ENCODE measurements at places on chromosomes 2 and 18.

DNA sequence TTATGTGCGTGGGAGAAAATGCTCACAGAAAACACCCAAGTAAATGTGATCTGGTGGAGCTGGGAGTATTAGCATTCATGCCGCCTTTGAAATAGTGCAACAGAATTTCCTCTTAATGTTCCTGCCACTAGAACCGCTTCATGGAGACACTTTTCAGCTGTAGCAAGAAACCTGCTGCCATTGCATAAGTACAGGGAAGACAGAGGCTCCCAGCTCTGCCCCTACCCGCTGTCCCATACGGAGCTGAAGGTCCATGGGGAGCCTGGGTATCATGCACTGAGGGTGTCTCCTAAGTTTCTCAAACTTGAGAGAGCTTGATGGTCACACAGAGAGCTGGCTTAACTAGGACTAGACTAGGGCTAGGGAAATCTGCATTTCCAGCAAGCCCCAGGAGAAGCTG is 49.6 kb downstream of the CRIM1 start:
- no peak for DNase-seq

GRCh38 chr18:59057969-59058368 is 81.7 kb upstream of the SEC11C start:
- no peak for DNase-seq

GRCh38 chr2:5328826-5329225 is 363.4 kb upstream of the SOX11 start:
- no peak for DNase-seq

DNA sequence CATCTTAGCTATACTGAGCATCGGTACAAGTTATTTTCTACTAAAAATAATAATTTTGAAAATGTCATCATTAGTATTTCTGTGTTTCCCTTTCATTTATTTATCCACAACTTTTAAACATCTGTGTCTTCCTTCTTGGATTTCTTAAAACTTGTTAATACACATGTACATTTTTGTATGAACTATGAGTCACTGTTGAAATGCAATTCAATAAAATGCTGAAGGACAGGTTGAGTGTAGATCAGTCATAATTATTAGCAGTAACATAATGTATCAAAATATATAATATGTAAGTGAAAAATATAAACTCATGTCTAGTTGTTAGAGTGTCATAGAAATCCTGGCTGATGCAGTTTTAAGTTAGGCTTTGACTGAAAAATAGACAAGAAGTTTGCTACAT is 115.9 kb downstream of the MEIS1 start:
- no peak for DNase-seq

DNA sequence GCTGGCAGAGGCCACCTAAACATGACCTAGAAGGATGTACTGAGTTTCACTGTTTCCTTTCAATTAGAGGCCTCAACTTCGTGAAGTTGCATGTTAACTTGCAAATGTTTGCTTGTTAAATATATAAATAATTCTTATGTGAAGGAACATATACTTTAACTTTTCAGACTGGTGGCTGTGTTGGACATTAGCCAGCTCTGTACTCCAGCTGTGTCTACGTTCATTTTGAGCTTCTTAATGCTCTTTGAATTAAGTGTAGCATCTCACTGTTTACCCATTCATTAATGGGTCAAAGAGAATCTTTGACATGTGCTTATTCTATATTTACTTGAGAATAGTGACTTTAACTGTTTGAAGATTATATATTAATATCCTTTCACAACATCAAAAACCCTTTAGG is 823.2 kb upstream of the ID2 start:
- DNase-seq: no peak

- no peak for DNase-seq
Measured at GRCh38 chr2:180405520-180405919, 398.4 kb upstream of the CWC22 start.

- no peak for DNase-seq
Measured at GRCh38 chr2:33785201-33786106, 186.4 kb upstream of the FAM98A start.

GRCh38 chr2:202377207-202377761 is 1.2 kb downstream of the BMPR2 start:
- no peak for DNase-seq

GRCh38 chr2:131103165-131103564 is 2.0 kb upstream of the PLEKHB2 start:
- DNase-seq: no peak

- DNase-seq: no peak
Measured at GRCh38 chr2:101089419-101089818, 61.8 kb downstream of the TBC1D8 start.

GRCh38 chr2:218960309-218961165 is 1.1 kb downstream of the CDK5R2 start:
- DNase-seq: peak; percentile 42

- DNase-seq: no peak
Measured at GRCh38 chr18:57579934-57580333, 6.6 kb downstream of the FECH start.

DNA sequence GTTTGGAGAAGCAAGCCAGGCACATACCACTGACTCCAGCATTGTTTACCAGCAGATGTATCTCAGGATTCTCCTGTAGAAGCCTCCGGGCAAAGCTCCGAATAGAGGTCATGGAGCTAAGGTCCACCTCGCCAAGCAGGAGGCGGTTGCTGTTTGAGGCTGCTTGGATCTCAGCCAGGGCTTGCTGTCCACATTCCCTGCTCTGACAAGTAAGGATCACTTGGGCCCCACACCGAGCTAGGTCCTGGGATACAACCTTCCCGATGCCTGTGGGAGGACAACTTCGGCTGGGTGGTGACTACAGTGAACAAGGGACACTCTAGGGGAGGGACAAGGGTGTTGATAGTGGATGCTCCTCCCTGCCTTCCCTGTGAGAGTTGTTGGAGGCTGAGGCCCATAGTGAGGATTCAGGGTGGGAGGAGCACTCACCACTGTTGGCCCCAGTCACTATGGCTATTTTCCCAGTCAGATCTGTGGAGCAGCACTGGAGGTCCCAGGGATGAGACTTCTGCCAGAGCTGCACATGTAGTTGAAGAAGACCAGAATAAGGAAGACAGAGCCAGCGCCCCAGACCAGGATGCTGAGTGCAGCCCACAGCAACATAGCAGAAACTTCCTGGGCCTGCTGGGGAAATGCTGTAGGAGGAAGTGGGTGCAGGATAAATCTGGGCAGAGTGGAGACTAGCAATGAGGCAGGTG is 8.3 kb downstream of the C2orf81 start:
- DNase-seq: no peak

- DNase-seq: no peak
Measured at GRCh38 chr2:29006092-29006979, 25.2 kb downstream of the TOGARAM2 start.

DNA sequence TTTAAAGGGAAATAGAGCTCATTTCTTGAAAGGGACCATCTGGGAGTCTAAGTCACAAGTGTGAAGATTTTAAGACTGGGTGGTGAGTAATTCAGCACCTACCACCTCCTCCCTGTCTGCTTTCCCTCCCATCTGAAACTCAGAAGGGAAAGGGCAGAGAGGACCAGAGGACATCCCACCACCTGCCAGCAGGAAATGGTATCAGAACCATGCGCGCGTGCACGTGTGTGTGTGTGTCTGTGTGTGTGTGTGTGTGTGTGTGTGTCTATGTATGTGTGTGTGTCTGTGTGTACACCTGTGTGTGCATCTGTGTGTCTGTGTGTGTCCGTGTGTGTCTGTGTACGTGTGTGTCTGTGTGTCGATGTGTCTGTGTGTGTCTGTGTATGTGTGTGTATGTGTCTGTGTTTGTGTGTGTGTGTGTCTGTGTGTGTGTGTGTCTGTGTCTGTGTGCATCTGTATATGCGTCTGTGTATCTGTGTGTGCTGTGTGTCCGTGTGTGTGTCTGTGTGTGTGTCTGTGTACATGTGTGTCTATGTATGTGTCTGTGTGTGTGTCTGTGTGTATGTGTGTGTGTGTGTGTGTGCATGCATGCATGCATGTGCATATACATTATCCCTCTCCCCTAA is 76.8 kb downstream of the ZFP36L2 start:
- no peak for DNase-seq

GRCh38 chr2:200592406-200593075 is 6.7 kb downstream of the AOX1 start:
- DNase-seq: no peak

Measured in NCI-H446 (cell line).